Substantia nigra (tissue), 51 donors: ENCODE measurements at places on chromosomes 1 and 21.

GRCh38 chr1:226355669-226356551 is 46.9 kb upstream of the LIN9 start:
- no peak for DNase-seq

DNA sequence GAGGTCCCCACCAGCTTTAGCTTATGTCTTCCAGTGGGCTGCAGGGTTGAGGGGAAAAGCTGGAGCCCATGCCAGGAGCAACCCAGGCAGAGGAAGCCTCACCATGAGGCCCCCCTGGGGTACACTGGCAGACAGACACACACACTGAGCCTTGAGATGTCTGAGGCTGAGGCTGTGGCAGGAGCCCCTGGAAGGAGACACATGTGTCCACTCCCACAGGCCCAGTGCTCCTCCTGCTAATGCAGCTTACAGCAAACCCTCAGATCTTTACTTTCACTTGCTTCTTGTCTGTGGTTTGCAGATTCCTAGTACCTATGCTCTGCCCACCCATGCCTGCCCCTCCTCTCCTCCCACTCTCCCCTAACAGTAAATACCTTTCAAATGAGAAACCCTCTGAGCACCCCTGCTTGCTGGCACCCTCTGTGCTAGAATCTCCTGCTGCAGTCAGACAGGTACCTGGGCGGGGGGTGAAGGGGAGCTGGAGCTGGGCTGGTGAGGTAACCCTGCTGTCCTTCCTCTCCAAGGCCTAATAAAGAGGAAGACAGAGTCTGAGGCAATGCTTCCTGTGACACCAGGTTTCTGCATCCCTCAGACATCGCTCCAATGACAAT is 63.4 kb upstream of the NEK2 start:
- no peak for DNase-seq

GRCh38 chr1:229596925-229597699 is 28.8 kb downstream of the TAF5L start:
- DNase-seq: no peak

- no peak for DNase-seq
Observed at GRCh38 chr1:163774401-163774945, 452.7 kb downstream of the NUF2 start.

DNA sequence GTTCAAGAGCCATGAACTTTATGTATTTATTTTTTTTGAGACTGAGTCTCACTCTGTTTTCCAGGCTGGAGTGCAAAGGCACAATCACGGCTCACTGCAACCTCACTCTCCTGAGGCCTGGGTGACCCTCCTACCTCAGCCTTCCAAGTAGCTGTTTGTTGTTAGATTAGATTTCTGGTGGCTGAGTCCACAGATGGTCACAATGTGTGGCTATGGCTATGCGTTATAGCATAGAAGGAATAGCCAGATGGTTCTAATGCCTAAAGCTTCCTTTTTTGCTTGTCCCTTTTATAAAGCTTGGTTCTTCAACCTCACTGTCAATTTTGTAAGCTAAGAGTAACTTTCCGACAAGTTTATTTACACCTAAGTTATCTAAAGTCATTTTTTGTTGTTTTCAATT is 62.3 kb upstream of the FMN2 start:
- no peak for DNase-seq

GRCh38 chr21:23316190-23316589 is 2291.1 kb downstream of the MRPL39 start:
- no peak for DNase-seq

DNA sequence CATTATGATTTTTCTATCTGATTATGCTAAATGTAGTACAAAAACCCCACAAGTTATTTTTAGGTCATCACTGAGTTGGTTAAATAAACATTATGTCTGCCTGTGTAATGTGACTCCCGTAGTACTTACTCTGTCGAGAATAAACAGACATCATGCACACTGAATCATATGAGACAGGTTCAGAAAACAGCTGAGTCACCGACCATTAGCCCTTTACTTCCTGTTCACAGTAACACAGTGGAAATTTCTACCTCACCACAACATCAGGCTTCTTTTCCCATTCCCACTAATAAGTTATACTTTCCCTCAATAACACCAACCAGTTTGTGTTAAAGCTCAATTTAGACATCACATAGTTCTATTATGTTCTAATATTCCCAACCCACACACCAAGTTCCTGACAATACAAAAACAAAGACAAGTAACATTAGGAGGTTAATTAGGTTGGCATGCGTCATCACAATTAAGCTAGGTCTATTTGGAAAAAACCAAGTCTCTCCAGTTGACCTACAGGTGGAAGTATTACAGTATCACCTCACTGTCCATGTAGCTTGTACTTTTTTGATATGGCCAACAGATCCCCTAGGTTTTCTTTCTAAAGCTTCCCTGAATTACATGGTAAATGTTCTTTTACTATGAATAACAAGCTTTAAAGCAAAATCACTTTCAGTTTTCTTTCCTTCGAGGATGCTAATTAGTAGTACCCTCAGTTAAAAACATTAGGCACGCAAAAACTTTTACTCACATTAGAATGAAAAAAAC is 154.2 kb downstream of the EIF4G3 start:
- no peak for DNase-seq

- no peak for DNase-seq
Observed at GRCh38 chr1:75087278-75087677, 46.9 kb upstream of the LHX8 start.

DNA sequence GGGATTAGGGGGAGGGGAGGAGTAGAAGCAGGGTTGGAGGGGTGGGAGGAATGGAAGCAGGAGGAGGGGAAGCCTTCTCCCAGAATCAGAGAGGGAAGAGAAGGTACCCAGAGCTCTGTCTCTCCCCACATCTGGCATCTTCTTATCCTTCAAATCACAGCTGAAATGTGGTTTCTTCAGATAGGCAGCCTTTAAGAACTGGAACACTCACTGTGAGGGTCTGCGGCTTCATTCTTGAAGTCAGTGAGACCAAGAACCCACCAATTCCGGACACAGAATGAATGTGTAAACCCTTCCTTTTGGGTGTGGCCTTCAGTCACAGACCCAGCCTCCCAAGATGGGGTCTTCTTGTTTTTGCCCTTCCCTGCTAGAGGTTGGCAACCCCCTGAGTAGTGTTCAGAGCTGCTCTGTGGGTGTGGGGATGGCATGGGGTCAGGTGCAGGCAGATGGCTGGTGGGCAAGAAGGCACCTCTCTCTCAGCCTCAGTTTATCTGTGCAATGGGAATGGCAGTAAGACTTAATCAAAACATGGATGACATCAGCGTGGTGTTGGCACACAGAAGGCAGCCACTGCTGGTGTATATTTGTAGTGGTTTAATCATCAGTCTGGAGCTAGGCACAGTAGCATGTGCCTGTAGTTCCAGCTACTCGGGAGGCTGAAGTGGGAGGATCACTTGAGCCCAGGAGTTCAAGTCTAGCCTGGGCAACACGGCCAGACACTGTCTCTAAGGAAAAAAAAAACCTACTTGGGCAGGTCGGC is 7.2 kb downstream of the FAAH start:
- peak; percentile 28 for DNase-seq

DNA sequence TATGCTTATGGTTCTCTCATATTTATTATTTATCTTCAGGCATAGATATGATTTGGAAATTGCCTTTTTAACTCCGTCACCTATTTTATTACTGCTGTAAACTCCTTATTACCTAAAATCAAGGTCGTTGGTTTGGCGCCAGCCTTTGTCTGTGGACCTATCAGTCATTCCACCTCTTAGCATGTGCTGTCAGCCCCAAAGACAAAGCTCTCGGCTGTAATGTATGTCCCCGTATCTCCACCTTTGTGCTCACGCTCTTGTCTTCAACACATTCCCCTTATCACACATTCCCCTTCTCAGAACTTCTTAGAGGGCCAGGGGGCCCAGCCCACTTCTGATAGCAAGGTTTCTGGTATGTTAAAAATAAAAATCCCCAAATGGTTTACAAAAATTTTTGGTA is 342.2 kb downstream of the RYR2 start:
- no peak for DNase-seq

GRCh38 chr1:109482242-109482641 is 1.5 kb upstream of the ATXN7L2 start:
- DNase-seq: no peak

GRCh38 chr1:231666220-231666936 is 39.8 kb downstream of the DISC1 start:
- no peak for DNase-seq

- DNase-seq: no peak
Observed at GRCh38 chr1:225460021-225460736, 32.3 kb upstream of the LBR start.

GRCh38 chr1:67599085-67599484 is 85.9 kb upstream of the GADD45A start:
- DNase-seq: no peak

DNA sequence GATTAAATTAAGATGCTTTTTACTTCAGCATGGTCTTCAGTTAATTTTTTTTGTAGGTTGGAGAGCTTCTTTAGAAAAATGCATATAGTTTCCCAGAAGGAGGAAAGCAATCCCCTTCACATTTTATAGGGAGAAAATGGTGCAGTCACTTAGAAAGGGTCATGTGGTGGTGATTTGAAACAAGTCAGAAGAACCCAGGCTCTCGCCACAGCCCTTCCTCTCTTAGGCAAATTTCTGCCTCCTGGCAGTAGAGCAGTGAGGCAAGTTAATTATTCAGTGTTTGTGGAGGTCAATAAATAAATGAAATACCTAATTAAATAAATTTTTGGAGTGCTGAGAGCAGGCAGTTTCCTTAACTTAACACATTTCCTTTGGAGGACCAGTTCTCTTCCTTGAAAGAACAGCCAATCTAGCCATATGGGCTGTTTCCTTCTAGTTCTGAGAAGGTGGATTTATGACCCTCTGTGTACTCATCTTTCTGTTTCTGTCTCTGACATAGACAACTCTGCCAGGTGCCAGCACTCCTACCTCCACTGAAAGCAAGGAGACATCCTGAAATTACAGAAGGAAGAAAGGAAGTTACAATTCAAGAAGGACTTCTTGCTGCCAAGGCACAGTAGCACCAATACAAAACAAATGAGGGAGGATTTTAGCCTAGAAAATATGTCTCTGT is 19.0 kb upstream of the POGZ start:
- DNase-seq: no peak

- DNase-seq: no peak
Observed at GRCh38 chr21:44540741-44541288, 820 bp upstream of the KRTAP10-1 start.

- DNase-seq: no peak
Observed at GRCh38 chr1:185520188-185520920, 203.3 kb upstream of the IVNS1ABP start.

GRCh38 chr1:99685516-99686180 is 39.7 kb downstream of the PALMD start:
- peak; percentile 38 for DNase-seq

- DNase-seq: no peak
Observed at GRCh38 chr1:182549346-182549745, 39.7 kb downstream of the RNASEL start.

GRCh38 chr1:246295340-246295739 is 211.7 kb downstream of the SMYD3 start:
- no peak for DNase-seq

GRCh38 chr1:55828044-55828443 is 612.9 kb upstream of the USP24 start:
- DNase-seq: no peak

DNA sequence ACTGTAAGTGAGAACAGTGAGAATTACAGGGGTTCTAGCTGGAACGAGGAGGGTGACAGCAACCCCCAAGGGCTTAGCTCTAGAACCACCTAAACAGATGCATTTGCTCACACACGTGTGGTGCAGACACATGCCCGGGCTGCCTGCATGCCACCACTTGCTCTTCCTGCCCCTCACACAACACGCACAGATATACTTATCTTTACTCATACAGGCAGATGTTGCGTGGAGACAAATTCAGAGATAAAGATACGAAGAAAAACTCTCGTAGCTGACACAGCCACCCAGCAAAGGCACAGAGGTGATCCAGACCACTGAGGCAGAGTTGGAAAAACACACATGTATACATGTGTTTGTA is 13.5 kb downstream of the VANGL1 start:
- DNase-seq: no peak

DNA sequence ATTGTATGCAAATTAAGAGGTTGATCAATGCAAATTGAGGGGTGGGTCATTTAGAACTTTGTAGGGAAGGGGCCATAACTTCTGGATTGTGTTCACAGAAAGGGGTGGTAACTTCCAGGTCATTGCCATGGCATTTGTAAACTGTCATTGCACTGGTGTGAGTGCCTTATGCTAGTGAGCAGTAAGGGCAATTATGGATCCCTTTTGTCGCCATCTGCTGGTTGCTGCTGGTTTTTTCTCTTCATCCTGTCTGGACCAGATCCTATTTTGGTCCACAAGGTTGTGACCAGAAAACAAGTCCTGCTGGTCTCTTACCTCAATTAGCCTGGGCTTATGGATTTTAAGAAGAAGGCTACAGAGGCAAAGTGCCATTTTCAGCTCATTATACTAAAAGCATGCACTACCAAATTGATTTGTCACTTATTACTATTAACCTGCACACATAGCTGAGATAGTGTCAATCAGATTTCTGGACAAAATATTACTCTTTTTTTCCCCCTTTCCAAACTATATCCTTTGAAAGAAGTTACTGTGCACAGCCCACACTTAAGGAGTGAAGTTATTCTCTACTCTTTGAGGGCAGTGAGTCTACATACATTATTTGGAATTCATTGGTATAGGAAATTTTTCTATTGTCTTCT is 196.2 kb downstream of the ZC3H11B start:
- peak; percentile 45 for DNase-seq

GRCh38 chr21:16342932-16343331 is 613.1 kb downstream of the USP25 start:
- no peak for DNase-seq

- DNase-seq: no peak
Observed at GRCh38 chr1:211335522-211336157, 9.0 kb downstream of the TRAF5 start.

DNA sequence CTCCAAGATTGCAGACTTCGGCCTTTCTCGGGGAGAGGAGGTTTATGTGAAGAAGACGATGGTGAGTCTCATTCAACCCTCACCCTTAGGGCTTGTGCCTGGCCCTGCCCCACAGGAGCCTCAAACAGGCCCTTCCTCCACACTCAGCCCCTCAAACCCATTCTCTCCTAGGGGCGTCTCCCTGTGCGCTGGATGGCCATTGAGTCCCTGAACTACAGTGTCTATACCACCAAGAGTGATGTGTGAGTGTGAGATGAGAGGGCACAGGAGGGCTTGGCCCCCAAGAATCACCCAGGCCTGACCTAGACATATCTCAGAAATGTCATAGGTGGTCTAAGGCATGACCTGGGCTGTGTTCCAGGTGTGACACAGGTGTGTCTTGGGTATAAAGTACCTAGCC is 18.3 kb upstream of the MPL start:
- no peak for DNase-seq

DNA sequence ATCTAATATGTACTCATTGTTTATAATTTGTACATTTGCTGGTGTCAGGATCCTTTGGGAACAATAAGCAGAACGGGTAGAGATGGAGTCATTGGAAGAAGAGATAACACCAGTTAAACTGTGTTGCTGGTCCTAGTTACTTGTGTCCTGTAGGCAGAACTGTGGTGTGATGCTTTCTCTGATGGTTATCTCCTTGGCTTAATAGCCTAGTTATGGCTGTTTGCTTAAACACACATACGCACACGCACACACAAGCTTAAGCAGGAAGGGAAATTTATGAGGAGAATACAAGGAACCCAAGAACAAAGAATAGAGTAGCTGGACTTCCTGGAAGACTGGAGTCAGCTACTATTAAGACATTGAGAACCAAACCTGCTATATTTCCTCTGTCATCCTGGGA is 5.7 kb upstream of the PKN2 start:
- no peak for DNase-seq
